ENCODE measurements at places on chromosomes 1 and 21. TPM values are rescaled to one million over a fixed set of nuclear protein-coding genes. Genes with fewer than 3 reads are reported as not detected.

Gene SH2D2A
- total RNA-seq = 51.6 TPM

Gene ATP1A2
- not detected for total RNA-seq

Gene SLC1A7
- not detected for total RNA-seq

Gene MFAP2
- total RNA-seq = not detected

DNA sequence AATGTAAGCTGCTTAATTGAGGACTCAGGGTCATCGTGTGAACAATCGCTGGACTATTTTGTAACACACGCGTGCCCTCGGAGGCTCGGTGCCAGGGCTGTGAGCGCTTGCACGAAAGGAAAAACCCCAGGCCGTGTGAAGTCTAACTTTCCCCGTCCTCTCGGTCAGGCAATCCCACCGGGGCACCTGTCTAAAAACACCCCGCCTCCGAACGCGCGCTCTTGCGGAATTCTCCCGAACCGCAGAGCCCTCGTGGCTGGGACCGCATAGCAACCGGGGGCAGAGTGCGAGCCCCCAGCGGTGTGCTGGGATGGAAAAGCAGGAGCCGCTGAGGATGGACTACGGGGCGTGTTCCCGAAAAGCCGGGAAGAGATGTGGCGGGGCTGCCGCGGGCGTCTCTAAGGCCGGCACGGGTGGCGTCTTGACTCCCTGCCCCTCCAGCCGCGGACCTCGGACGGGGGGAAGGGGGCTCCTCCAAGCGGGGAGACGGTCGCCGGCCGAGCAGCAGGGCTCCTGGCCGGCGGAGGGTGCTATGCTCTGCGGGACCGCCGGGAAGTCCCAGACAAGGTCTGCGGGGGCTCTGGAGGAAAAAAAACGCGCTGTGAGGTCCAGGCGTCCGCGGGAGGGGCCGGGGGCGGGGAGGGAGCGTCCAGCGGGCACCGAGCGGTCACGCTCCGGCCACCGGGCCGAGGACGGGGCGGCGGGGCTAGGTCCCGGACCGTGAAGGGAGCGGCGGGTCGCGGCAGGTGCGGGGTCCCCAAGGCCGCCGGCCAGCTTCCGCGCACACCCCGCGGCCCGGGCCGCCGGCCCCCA, 936 bp downstream of the ZBTB21 start:
- DNase-seq = peak; percentile 15

- DNase-seq = no peak
Measured at GRCh38 chr1:169108863-169109560, 2.5 kb downstream of the ATP1B1 start.

DNA sequence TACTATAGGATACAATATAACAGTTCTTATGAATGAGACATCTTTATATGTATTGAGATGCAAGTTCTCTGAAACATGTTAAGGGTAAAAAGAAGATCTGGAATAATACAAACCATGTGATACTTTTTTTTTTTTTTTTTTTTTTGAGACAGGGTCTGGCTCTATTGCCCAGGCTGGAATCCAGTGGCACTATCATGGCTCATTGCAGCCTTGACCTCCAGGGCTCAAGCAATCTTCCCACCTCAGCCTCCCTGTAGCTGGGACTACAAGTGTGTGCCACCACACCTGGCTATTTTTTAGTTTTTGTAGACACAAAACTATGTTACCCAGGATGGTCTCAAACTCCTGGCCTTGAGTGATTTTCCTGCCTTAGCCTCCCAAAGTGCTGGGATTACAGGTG, 22.1 kb upstream of the MCL1 start:
- no peak for DNase-seq

- DNase-seq = no peak
Measured at GRCh38 chr21:31176725-31177124, 138.4 kb upstream of the KRTAP19-8 start.

DNA sequence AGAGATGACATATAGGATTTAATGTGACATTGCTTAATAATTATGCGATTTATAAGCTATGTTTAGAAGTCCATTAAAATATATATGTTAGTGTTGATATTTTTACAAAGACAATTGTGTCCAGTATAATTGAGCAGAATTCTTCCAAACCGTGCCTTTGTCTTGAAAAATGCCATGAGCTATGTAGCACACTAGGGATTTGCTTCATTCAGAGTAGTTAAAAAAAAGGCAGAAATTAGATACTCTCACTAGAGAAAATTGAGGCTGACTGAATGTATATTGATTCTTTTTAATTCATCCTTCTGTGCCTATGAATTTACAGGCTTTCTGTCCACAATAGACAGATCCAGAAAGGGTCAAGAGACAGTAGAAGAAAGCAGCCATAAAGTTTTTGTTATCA, 429.0 kb downstream of the NEGR1 start:
- no peak for DNase-seq

DNA sequence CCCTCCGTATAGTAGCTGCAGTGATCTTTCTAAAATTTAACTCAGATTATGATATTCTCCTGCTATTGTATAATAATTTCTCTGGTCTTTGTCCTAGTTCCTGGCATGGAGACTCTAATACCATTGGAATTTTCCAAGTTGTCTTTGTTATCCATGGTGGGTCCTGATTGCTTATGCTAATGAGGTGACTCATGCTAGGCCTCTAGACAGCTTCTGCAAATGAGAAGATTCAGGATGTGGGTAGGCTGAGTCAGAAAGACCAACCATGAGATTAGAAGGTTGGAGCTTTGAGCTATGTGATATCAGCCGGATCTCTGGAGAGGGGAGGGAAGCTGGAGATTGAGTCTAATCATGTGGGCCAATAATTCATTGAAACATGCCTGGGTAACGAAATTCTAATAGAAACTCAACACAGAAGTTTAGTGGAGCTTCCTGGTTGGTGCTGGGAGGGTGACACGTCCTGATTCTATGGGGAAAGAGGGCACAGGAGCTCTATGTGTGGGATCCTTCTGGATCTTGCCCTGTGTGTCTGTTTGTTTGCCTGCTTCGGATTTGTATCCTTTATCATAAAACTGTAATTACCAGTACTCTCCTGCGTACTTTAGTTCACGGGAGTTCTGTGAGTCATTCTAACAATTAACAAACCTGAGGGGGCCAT, 73.2 kb upstream of the CNIH3 start:
- no peak for DNase-seq
